ENCODE measurements at places on chromosomes 16 and 17. TPM values are rescaled to one million over a fixed set of nuclear protein-coding genes. Genes with fewer than 3 reads are reported as not detected.
A peak's percentile ranks its signal among the peaks of the same experiment; 100 is the strongest.

Gene NPIPB4
- total RNA-seq, result 23.2 TPM

- H3K36me3 ChIP-seq, result no peaks in the 10 kb centered on the region
- H3K4me1 ChIP-seq, result peaks cover 24% of the 10 kb centered on the region
- peak overlapping the region; percentile 45 for H3K27ac ChIP-seq
Measured at GRCh38 chr17:14374268-14374667, 73.4 kb downstream of the HS3ST3B1 start.

DNA sequence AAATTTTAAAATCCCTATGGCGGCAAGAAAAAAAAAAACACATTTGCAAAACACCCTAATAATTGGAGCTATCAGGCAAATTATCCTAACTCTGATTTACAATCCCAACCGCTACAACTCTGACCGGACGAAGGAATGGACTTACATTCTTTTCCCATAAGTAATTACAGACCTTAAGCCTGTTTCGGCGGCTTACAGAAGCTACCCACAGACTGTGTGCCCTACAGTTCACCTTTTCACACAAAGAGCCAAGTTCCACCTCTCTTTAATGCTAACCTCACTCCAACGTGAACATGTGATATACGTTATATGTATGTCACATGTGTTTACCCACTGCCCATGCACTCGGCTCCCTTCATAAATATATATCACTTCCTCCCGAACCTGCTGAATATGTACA, 8.7 kb upstream of the MEAK7 start:
- H3K27ac ChIP-seq, result no peak overlapping the region
- no peak for DNase-seq
- H3K36me3 ChIP-seq, result no peaks in the 10 kb centered on the region
- H3K27me3 ChIP-seq, result no peaks in the 10 kb centered on the region

- peaks cover 15% of the 10 kb centered on the region for H3K4me1 ChIP-seq
- peak; percentile 71 for DNase-seq
- no peaks in the 10 kb centered on the region for H3K36me3 ChIP-seq
- H3K27ac ChIP-seq, result no peak overlapping the region
- peaks cover 10% of the 10 kb centered on the region for H3K27me3 ChIP-seq
Measured at GRCh38 chr17:42276609-42277341, 584 bp upstream of the STAT5B start.

DNA sequence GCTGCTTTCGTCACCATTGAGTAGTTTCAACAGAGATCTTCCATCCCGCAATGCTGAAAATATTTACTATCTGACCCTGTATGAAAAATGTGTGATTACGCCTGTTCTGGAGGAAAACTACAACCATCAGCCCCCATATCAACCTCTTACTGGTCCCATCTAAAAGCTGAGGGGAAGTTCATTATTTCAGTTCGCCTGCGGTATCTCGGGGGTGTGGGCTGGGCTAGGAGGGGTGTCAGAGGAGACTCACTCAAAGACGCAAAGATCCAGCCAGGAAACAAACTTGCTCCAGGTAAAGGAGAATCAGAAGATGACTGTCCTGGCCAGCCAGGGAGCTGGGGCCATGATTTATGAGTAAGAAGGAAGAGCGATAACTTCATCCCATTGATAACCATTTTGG, 13.7 kb downstream of the CACNG1 start:
- no peaks in the 10 kb centered on the region for H3K27me3 ChIP-seq
- no peaks in the 10 kb centered on the region for H3K36me3 ChIP-seq
- H3K4me3 ChIP-seq, result no peak overlapping the region
- DNase-seq, result no peak
- no peaks in the 10 kb centered on the region for H3K4me1 ChIP-seq
- no peak overlapping the region for H3K27ac ChIP-seq

Gene SMIM36
- total RNA-seq, result not detected

- peak overlapping the region; percentile 97 for H3K27ac ChIP-seq
- H3K27me3 ChIP-seq, result no peaks in the 10 kb centered on the region
- no peak for DNase-seq
- peaks cover 41% of the 10 kb centered on the region for H3K4me1 ChIP-seq
- H3K36me3 ChIP-seq, result peaks cover 7% of the 10 kb centered on the region
- peak overlapping the region; percentile 49 for H3K4me3 ChIP-seq
Measured at GRCh38 chr17:27576477-27577083, 54.4 kb upstream of the LGALS9 start.

GRCh38 chr17:40307740-40308239, 1.2 kb upstream of the RARA start:
- H3K36me3 ChIP-seq, result peaks cover 1% of the 10 kb centered on the region
- peak overlapping the region; percentile 56 for H3K27ac ChIP-seq
- peaks cover 82% of the 10 kb centered on the region for H3K4me1 ChIP-seq
- H3K4me3 ChIP-seq, result no peak overlapping the region
- H3K27me3 ChIP-seq, result no peaks in the 10 kb centered on the region
- no peak for DNase-seq

DNA sequence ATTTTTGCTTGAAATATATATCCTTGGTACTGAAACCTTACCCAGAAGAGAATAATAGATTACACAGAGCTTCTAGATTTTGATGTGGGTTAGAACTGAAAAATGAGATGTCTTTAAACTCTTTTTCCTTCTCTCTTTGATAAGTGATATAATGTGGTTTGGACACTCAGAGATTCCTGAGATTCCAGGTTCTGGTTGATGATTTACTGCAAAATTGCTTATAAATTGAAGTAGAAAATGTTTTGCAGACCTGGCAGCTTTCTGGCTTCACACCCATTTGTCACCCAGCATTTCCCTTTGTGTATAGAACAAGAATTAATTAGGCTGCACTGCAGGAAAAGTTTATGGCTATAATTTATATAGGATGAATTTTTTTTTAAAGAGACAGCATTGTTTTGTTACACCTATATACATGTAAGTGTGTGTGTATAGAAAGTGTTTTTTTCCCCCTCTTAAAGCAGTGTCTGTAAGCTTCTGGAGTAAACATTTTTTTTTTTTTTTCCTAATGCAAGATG, 23.5 kb downstream of the AATF start:
- H3K36me3 ChIP-seq, result peaks cover 22% of the 10 kb centered on the region
- no peak for DNase-seq
- H3K4me1 ChIP-seq, result 0 out of 2 replicates have a peak, but pooled peaks cover 4% of the 10 kb centered on the region
- H3K27me3 ChIP-seq, result no peaks in the 10 kb centered on the region

Gene GP1BA
- total RNA-seq, result not detected

DNA sequence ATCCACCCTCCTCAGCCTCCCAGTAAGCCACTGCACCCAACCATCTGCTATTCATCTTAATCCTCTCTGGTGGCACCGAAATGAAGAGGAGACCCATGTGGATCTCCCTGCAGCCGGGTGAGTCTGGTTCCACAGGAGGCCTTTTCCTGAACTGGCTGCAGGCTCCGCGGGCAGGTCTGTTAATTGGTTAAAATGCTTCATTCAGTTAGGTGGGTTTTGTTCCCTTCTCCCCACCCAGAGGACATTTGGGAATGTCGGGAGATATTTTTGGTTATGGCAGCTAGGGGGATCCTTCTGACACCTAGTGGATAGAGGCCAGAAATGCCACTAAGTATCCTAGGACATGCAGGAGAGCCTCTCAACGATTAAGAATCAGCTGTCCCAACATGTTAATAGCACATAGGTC, 16.7 kb downstream of the C16orf54 start:
- no peaks in the 10 kb centered on the region for H3K36me3 ChIP-seq
- H3K4me1 ChIP-seq, result no peaks in the 10 kb centered on the region
- H3K4me3 ChIP-seq, result no peak overlapping the region
- H3K27me3 ChIP-seq, result no peaks in the 10 kb centered on the region

DNA sequence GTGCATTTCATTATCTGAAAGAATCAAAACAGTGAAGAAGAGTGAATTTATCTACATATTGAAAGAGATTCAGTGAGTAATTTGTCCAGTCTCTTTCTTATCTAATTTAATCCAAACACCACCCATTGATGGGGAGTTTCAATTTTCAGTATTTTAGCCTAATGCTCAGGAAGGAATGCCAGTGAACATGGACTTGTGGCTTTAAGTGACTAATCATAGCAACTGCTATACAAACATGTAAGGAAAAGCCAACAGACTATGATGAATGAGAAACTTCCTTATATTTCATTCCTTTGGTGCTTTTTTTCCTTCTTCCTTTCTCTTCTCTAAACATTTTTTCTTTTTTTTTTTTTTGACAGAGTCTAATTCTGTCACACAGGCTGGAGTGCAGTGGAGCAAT, 885.8 kb downstream of the KCNJ2 start:
- DNase-seq, result no peak
- H3K27ac ChIP-seq, result no peak overlapping the region
- H3K4me1 ChIP-seq, result no peaks in the 10 kb centered on the region
- H3K36me3 ChIP-seq, result no peaks in the 10 kb centered on the region
- H3K4me3 ChIP-seq, result no peak overlapping the region

- no peak for DNase-seq
- H3K4me1 ChIP-seq, result peaks cover 7% of the 10 kb centered on the region
- H3K4me3 ChIP-seq, result no peak overlapping the region
- 0 out of 2 replicates have a peak, but pooled peaks cover 3% of the 10 kb centered on the region for H3K27me3 ChIP-seq
- no peaks in the 10 kb centered on the region for H3K36me3 ChIP-seq
Measured at GRCh38 chr16:55136356-55137150, 187.4 kb upstream of the IRX6 start.

DNA sequence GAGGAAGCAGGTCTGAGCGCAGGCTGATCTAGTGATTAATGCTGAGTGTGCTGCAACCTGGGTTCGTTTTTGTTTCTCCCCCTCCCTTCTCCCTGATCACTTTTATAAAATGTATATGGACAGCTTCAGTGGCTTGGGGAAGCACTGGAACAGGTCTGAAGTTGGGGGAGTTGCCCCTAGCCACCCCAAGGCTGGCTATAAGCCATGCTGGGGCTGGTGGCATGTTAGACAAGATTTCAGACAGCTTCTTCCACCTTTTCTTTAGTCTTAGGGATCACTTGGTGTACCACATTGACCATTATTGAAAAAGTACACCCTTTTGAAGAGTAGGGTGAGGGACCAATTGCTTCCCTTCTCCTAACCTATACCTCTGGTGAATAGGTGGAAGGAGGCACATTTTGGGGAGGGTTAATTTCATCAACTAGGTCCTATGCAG, 3.8 kb upstream of the VAC14 start:
- H3K4me3 ChIP-seq, result no peak overlapping the region
- no peak overlapping the region for H3K27ac ChIP-seq
- DNase-seq, result no peak
- H3K4me1 ChIP-seq, result peaks cover 5% of the 10 kb centered on the region
- no peaks in the 10 kb centered on the region for H3K36me3 ChIP-seq

Gene C16orf86
- 0.96 TPM for total RNA-seq

GRCh38 chr17:6000426-6000825, 69.8 kb upstream of the WSCD1 start:
- H3K27me3 ChIP-seq, result no peaks in the 10 kb centered on the region
- no peak overlapping the region for H3K27ac ChIP-seq

- no peak for DNase-seq
- no peaks in the 10 kb centered on the region for H3K27me3 ChIP-seq
- no peak overlapping the region for H3K4me3 ChIP-seq
- H3K27ac ChIP-seq, result no peak overlapping the region
- no peaks in the 10 kb centered on the region for H3K4me1 ChIP-seq
- no peaks in the 10 kb centered on the region for H3K36me3 ChIP-seq
Measured at GRCh38 chr16:69064124-69064763, 41.2 kb upstream of the HAS3 start.

GRCh38 chr16:73037331-73037745, 10.6 kb downstream of the ZFHX3 start:
- H3K27ac ChIP-seq, result peak overlapping the region; percentile 92
- peaks cover 39% of the 10 kb centered on the region for H3K4me1 ChIP-seq
- peak overlapping the region; percentile 48 for H3K4me3 ChIP-seq

Measured in SJCRH30 (cell line).